ENCODE measurements at places on chromosomes 16 and 17.

GRCh38 chr17:71488851-71489250, 632.0 kb upstream of the SOX9 start:
- DNase-seq = no peak

GRCh38 chr16:46832757-46833459, 1.9 kb upstream of the C16orf87 start:
- no peak for DNase-seq

DNA sequence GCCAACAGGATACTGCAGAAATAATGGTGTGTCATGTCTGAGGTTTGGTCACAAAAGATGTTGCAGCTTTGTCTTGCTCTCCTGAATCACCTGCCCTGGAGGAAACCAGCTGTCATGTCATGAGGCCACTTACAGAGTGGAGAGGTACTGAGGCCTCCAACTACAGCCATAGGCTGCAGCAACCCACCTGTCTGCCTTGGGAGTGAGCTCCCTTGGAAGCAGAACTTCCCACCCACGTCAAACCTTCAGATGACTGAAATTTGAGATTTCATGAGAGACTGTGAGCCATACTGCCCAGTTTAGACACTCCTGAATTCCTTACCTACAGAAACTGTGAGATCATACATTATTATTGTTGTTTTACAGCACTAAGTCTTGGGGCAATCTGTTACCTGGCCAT, 475.9 kb downstream of the HS3ST3B1 start:
- no peak for DNase-seq

- no peak for DNase-seq
These were observed 401.2 kb downstream of the SEC14L1 start for GRCh38 chr17:77542011-77542410.

GRCh38 chr17:49676276-49676868, 1.5 kb downstream of the SPOP start:
- no peak for DNase-seq

DNA sequence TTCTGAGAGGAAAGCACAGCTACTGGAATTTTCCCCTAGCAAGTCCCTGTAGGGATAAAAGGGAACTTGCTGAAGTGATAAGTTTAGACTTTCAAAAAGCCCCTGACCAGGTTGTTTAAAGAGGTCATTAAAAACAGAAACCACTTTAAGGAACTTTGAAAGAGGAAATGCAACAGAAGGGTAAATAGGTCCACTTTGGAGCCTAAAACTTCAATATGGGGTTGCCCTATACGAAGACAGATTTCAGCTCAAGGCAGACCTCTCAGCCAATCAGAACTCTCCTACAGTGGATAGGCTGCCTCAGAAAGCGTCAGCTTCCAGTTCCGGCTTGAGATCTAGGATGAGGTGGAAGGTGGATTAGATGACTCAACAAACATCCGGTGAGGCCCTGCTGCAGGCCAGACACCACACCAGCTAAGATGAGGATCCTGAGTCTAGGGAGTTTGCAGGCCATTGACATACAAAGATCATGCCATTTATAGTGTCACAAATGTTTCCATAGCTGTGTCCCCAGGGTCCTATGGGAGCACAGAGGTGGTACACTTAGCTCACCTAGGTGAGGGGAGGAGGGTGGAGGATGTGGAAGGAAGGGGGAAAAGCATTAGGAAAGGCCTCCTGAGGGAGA, 7.9 kb upstream of the MFSD6L start:
- DNase-seq = no peak

DNA sequence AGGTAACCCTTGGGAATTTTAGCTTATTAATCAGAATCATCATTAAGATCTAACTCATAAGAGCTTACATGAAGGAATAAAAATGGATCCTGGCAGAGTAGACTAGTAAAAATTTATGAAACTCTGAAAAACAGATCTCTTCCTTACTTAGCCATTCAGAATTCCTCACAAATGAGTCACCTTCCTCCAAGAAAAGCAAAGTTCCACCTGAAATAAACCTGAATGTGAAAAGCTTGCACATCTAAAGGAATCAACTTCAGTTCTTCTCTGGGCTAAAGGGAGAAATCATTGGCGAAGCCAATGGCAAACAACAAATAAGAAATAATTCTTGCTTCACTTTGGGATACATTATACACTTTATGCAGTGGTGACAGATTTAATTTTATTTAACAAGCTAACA, 22.7 kb downstream of the MYO1D start:
- DNase-seq = no peak

- DNase-seq = no peak
These were observed 551.1 kb upstream of the CDH11 start for GRCh38 chr16:65672960-65673359.

DNA sequence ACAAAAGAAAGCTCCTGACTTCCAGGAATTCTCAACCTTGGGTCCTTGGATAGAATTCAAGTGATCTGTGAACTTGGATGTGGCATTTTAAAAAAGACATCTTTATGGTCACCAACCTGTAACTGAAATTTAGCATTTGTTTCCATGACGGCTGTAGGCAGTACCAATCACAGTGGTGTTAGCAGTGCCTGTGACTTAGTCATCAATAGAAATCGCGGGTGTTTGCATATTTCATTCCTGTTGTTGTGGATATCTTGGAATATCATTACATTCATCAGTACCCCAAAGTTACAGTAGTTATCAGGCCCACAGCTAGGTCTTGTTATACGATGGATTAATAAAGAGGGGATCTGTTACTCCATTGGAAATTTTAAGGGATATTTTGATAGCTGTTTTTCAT, 81.6 kb downstream of the CMIP start:
- no peak for DNase-seq

- DNase-seq = no peak
These were observed 114.7 kb downstream of the IRX3 start for GRCh38 chr16:54171626-54172537.
